ENCODE measurements at places on chromosomes 2 and 18.

- DNase-seq = peak; percentile 81
Measured at GRCh38 chr18:76490670-76491472, 4.2 kb downstream of the ZNF516 start.

- no peak for DNase-seq
Measured at GRCh38 chr2:151381266-151381665, 23.9 kb downstream of the TNFAIP6 start.

DNA sequence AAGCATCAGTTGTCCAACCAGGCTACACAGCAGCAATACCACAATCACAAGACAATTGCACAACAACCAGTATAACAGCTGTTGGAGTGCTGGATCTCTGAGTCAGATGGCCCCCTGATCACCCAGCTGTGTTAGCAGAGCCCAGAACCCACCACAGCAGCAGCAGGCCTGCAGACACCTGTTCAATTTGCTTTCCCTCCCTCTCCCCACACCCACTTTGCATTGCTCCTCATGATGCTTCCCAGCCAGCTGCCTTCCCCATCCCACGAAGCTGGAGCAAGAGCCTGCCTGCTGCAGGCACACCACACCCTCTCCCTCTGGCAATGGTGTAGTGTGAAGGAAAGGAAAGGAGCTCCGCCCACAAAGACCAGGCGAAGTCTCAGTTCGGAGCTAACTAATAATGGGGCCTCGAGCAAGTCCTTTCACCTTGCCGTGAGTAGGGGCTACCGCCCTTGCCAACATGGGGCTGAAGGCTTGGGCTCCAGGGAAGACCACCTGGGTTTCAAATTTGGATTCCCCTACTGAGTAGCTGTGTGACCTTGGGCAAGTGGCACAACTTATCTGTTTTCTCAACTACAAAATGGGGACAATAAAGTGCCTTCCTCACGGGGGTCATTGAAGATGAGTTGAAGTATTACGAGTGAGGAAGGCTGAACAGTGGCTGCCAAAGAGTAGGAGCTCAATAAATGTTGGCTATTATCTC is 19.4 kb upstream of the ZBTB7C start:
- no peak for DNase-seq

GRCh38 chr18:12796448-12796847 is 87.6 kb downstream of the PTPN2 start:
- no peak for DNase-seq

- no peak for DNase-seq
Measured at GRCh38 chr2:235863414-235863813, 304.8 kb downstream of the GBX2 start.

- DNase-seq = no peak
Measured at GRCh38 chr2:105143094-105143466, 98.5 kb upstream of the GPR45 start.

DNA sequence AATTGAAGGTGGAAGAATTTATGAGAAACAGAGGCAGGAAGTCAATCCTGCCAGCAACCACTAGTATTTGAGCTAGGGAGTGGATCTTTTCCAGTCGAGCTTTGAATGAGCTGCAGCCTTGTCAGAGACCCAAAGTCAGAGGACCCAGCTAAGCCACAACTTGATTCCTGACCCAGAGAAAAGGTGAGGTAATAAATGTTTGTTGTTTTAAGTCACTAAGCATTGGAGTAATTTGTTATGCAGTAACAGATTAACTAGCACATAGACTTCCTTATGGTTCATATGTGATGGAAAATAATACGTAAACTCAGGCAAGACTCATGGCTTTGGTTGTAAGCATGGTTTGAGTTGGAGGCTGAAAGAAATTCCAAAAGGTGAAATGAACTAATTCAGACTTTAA is 21.6 kb downstream of the EFEMP1 start:
- no peak for DNase-seq

GRCh38 chr18:45656194-45656770 is 41.0 kb downstream of the SLC14A2 start:
- no peak for DNase-seq

- DNase-seq = no peak
Measured at GRCh38 chr18:27717816-27718215, 459.1 kb downstream of the CDH2 start.

GRCh38 chr2:216424274-216424673 is 12.0 kb downstream of the SMARCAL1 start:
- DNase-seq = no peak
